Hepatocyte (in vitro differentiated cells): ENCODE measurements at places on chromosomes 5 and 9. TPM values are rescaled to one million over a fixed set of nuclear protein-coding genes. Genes with fewer than 3 reads are reported as not detected.

DNA sequence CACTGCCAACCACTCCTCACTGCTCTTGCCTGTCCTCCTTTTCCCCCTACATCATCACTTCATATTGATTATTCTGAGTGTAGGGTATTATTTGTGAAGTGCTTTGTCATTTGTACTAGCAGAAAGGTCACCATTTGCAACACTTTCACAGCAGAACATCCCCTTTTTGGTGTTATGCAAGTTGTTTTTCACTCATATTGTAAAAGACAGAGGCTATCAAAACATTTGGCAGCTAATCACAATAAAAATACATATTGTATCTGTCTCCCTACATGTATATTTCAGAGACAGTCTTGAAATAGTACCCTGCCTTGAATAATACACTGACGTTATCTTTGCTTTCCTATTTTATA is 82.3 kb downstream of the ANXA1 start:
- no peak overlapping the region for H3K27ac ChIP-seq
- H3K27me3 ChIP-seq, result no peaks in the 10 kb centered on the region
- no peaks in the 10 kb centered on the region for H3K36me3 ChIP-seq
- no peak overlapping the region for H3K4me3 ChIP-seq
- H3K4me1 ChIP-seq, result no peaks in the 10 kb centered on the region

GRCh38 chr5:65434122-65434521 is 47.6 kb downstream of the ADAMTS6 start:
- no peaks in the 10 kb centered on the region for H3K27me3 ChIP-seq
- no peak overlapping the region for H3K27ac ChIP-seq
- DNase-seq, result no peak
- no peak overlapping the region for H3K4me3 ChIP-seq
- no peaks in the 10 kb centered on the region for H3K4me1 ChIP-seq

GRCh38 chr5:100182402-100182801 is 352.8 kb upstream of the FAM174A start:
- no peaks in the 10 kb centered on the region for H3K27me3 ChIP-seq
- no peak for DNase-seq
- no peaks in the 10 kb centered on the region for H3K36me3 ChIP-seq
- no peak overlapping the region for H3K27ac ChIP-seq

The C5orf58 gene
- total RNA-seq, result not detected in 2 replicates

The CDO1 gene
- total RNA-seq, result 29.5 and 29.8 TPM in 2 replicates
